Cardiac ventricle fibroblast (primary cell): ENCODE measurements at places on chromosomes 16 and 17. TPM values are rescaled to one million over a fixed set of nuclear protein-coding genes. Genes with fewer than 3 reads are reported as not detected.

MAF gene
- 16.8 and 31.6 TPM in 2 replicates for total RNA-seq

C1QTNF1 gene
- 587 and 650 TPM in 2 replicates for total RNA-seq

CCL7 gene
- 1.5 and 1.6 TPM in 2 replicates for total RNA-seq

KLHL10 gene
- total RNA-seq = not detected in 2 replicates

TPSD1 gene
- not detected in 2 replicates for total RNA-seq

MRPL58 gene
- total RNA-seq = 36.5 and 42.3 TPM in 2 replicates

CACNG1 gene
- not detected in 2 replicates for total RNA-seq

GP1BA gene
- total RNA-seq = not detected in 2 replicates

ZNF205 gene
- 11.3 and 11.6 TPM in 2 replicates for total RNA-seq

HYDIN gene
- 0.06 and 0.24 TPM in 2 replicates for total RNA-seq

CA7 gene
- not detected in 2 replicates for total RNA-seq

CORO6 gene
- total RNA-seq = 6.5 and 7.6 TPM in 2 replicates

MYH3 gene
- total RNA-seq = 0.24 and 4.0 TPM in 2 replicates

MYH8 gene
- not detected in 2 replicates for total RNA-seq

CTRB2 gene
- total RNA-seq = not detected in 2 replicates

FOXJ1 gene
- not detected in 2 replicates for total RNA-seq

TMEM114 gene
- total RNA-seq = not detected in 2 replicates

GEMIN4 gene
- total RNA-seq = 14.8 and 21.1 TPM in 2 replicates

SOX8 gene
- 1.1 and 1.4 TPM in 2 replicates for total RNA-seq

EME2 gene
- total RNA-seq = 2.6 and 3.7 TPM in 2 replicates

HOXB7 gene
- total RNA-seq = not detected in 2 replicates

NPTX1 gene
- under 0.01 TPM in 1 of 2 replicates, not detected in the other for total RNA-seq

CLDN7 gene
- 2.0 TPM in 1 of 2 replicates, not detected in the other for total RNA-seq

KRTAP9-3 gene
- not detected in 2 replicates for total RNA-seq

KRT24 gene
- not detected in 2 replicates for total RNA-seq

RGS11 gene
- 1.7 and 2.9 TPM in 2 replicates for total RNA-seq

SPG7 gene
- 103 and 119 TPM in 2 replicates for total RNA-seq

KRT28 gene
- total RNA-seq = not detected in 2 replicates

ABCA10 gene
- total RNA-seq = 2.8 TPM in 2 replicates

SLC12A3 gene
- not detected in 2 replicates for total RNA-seq

MVP gene
- 224 and 249 TPM in 2 replicates for total RNA-seq

GAST gene
- not detected in 2 replicates for total RNA-seq

SAMD14 gene
- total RNA-seq = 1.1 and 1.5 TPM in 2 replicates

KRT34 gene
- not detected in 2 replicates for total RNA-seq

BRIP1 gene
- 1.4 TPM in 2 replicates for total RNA-seq

PRM3 gene
- total RNA-seq = not detected in 2 replicates

SPNS2 gene
- 0.24 TPM in 1 of 2 replicates, not detected in the other for total RNA-seq

VEZF1 gene
- total RNA-seq = 18.1 and 29.1 TPM in 2 replicates

NKD1 gene
- total RNA-seq = 0.12 and 0.44 TPM in 2 replicates

KRT32 gene
- not detected in 2 replicates for total RNA-seq

OMG gene
- 1.9 and 4.5 TPM in 2 replicates for total RNA-seq

KLHL11 gene
- 16.5 and 18.0 TPM in 2 replicates for total RNA-seq

PRKCB gene
- 0.15 TPM in 1 of 2 replicates, not detected in the other for total RNA-seq

BAIAP3 gene
- total RNA-seq = 0.15 and 0.37 TPM in 2 replicates

ABCC6 gene
- 0.12 and 1.4 TPM in 2 replicates for total RNA-seq

CRISPLD2 gene
- 5.8 and 10.7 TPM in 2 replicates for total RNA-seq

CHST4 gene
- not detected in 2 replicates for total RNA-seq

SLC6A2 gene
- not detected in 2 replicates for total RNA-seq

EME1 gene
- 0.20 and 0.94 TPM in 2 replicates for total RNA-seq

VPS9D1 gene
- total RNA-seq = 7.3 and 10.5 TPM in 2 replicates

FAHD1 gene
- 38.5 and 44.2 TPM in 2 replicates for total RNA-seq

LPO gene
- not detected in 2 replicates for total RNA-seq
